ENCODE measurements at places on chromosomes 6 and 20.

DNA sequence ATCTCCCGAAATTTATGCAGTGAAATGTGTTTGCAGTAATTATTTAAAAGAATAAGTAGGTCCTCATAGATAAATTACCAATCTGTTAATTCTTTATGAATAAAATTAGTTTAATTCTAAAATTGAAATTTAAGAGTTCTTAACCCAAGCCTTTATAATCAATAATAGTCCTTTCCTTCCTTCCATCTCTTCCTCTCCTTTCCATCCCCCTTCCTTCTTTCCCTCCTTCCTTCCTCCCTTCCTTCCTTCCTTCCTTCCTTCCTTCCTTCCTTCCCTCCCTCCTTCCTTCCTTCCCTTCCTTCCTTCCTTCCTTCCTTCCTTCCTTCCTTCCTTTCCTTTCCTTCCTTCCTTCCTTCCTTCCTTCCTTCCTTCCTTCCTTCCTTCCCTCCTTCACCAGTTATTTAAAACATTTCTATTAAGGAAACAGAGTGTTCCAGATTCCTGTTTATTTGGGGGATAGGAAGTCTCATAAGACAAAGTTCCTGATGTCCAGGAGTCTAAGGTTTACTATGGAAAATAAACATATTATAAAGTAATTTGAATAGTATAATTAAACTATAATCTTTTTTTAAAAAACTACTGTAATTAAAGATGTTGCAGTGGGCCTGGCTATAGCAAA, 285.3 kb upstream of the NOX3 start:
- no peak for DNase-seq

GRCh38 chr6:90175627-90176538, 120.8 kb downstream of the BACH2 start:
- DNase-seq: no peak

GRCh38 chr6:80321011-80321410, 214.5 kb downstream of the BCKDHB start:
- no peak for DNase-seq

DNA sequence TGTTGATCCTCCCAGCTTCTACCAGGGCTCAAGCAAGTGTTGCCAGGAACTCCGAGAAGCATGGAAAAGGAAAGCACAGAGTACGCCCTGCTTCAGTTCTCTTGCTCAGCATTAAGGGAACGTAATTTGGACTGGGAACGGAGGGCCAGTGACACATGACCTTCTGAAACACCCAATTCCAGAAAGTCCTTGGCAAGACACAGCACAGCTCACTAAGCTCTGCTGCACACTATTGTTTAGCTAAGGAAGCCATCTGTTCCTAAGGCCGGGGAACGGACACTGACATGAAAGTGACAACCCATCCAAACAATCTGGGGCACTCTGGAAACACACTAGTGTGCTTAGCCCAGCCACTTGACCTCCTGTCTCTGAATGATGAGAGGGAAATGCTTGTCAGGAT, 56.9 kb upstream of the NXT1 start:
- DNase-seq: no peak

DNA sequence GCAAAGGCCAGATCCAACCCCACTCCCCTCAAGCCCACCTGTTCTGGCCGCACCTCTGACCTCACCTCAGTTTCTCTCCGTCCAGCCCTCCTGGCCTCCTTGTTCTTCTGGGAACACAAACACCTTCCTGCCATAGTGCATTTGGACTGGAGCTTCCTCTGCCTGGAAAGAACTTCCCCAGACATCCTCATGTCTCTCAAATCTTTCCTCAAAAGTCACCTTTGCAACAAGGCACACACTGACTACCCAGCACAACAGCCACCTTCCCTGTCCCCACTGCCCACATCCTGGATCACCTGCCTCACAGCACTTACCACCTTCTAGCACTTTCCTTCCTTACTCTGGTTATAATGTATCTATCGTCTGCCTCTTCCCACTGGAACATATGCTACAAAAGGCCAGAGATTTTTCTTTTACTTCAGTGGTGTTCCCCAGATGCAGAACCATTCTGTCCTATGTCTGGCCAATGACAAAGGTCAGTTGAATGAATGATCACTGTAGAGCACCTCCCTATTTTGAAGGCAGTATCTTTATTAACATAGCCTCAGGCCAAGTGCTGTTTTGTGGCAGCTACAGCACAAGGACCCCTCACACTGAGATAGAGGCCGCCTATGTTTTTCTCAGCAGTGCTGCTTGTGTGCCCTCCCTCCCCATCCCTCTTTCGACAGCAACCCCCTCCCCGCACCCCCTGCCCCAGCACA, 4.1 kb downstream of the HLA-B start:
- DNase-seq: no peak

DNA sequence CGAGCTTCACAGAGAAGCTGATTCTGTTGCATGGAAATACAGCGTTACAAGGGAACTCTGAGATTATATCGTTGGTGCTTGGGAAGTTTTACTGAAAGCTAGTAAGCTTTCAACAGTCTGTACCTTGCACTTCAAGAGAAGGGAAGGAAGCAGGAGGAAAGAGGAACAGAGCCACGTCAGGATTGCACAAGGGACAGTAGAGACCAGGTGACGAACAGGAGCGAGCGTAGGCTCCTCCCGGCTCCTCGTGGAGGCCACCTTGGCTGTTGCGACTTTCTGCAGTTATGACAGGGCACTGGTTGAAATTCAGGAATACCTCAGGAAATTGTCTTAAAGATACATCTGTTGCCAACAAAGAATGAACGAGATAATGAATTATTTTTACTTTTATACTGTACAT, 18.8 kb downstream of the RTF2 start:
- no peak for DNase-seq

- no peak for DNase-seq
Observed at GRCh38 chr6:26322645-26323482, 42.1 kb upstream of the BTN3A2 start.

DNA sequence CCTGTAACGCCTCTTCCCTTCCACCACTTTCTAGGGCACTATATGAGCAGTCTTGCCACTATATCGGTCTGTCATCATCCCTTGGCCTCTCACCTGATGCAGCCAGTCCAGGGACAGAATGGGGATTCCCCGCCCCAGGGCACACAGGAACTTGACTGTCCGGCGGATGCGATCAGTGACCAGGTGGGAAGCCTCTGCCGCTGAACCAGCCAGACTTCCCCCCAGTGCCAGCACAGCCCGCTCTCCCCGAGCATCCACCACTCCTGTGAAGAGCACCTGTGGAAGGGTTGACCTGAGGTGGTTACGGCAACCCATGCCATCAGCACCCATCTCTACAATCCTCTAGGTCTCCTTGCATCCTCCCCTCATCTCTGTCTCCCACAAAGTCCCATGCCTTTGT, 12.2 kb upstream of the NRM start:
- DNase-seq: no peak

GRCh38 chr6:105591053-105591452, 188.2 kb upstream of the PREP start:
- no peak for DNase-seq

GRCh38 chr6:155701342-155701741, 245.7 kb upstream of the NOX3 start:
- no peak for DNase-seq

DNA sequence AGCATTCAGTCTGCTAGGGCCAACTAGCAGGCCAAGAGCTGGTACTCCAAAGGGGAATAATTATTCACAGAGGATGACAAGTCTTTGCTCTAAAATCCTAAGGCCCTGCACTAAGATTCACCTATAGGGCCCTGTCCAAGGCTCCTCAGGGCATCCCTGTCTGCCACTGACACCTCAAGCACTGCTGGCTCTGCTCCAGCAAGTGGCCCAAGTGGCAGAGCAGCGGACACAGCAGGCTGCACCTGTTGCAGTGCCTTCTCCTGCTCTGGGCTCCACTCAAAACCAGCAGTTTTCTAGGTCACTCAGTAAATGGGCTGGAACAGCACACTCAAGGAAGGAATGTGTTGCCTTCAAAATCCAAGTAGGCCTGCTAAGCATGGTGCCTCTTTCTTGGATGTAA, 36.4 kb upstream of the SMOC2 start:
- DNase-seq: peak; percentile 20

DNA sequence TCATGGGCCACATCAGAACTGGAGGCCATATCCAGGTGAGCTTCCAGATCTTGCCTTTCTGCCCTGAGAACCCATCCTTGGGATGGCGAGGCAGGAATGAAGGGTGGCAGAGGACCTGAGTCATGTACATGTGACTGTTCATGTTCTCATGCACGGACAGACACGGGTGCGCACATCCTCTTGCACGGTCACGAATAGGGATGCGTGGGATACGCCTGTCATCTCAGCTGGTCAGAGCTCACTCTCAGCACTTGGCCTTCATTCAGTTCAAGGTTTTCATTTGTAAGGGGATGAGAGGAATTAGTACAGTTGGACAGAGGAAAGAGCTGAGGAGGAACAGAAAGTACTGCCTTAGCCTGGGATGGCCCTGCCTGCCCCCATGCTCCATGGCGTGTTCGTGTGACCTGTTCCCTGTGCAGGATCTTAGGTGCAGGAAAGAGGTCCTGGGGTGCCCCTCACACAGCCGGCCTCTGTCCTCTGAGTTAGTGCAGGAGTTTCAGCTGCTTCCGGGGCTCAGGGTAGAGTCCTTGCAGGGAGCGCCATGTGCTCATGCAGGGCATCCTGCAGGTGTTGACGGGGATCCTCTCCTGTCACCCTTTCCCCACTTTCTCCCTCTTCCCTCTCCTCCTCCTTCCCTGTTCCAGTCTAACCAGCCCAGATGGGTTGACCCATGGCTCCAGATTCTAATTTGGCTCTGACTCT, 173.4 kb downstream of the DTNBP1 start:
- DNase-seq: no peak

DNA sequence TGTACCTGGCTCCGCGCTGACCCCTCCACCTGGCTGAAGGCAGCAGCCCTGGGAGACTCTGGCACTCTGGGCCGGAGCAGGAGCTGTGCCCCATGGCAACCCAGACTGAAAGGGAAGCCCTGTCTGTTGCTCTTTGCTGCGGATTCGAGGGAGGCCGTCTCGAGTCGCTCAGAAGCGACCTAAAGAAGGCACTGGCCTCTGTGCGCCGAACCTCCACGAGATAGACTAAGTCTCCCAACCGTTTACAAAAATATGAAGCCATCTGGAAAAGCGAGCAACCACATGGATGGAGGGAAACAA, 10.5 kb upstream of the TBX18 start:
- DNase-seq: no peak

DNA sequence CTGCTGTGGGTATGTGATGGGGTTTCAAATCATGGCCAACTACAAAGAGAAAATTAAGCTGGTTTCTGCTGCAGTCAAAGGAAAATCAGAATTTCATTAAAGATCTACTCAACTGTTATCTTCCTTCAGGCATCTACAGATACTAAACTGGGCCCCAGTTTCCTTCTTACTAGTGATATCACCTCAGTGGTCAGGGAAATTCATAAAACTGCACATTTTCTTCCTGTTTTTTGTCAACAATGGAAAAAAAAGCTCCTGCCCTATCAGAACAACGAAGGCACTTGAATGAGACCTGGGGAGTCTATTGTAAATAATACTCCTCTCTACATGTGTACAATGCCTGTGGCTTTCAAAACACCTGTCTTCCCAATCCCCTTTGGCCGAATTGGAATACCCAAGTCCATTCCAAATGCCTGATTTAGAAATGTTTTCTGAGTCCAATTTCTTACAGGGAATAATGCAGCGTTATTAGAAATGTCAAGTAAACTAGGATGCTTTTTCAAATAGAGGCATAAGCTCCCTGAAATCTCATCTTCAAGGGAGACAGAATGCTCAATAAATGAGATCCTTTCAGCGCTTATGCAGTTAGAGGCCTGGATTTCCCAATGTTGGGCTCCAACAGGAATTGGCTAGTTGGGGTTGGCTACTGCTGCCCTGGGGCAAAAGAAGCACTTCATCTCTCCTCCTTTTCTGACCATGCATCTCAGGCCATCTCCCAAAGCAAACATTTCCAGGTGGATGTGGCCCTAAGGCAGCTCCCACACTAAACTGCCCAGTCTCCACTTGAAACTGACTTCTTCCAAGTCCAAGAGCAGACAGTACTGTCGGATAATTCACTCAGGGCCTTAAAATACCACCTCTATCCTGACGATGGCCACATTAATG, 143.3 kb downstream of the NFATC2 start:
- DNase-seq: no peak

Data from left lung (tissue), 14 donors.